ENCODE measurements at places on chromosomes 12 and 14.
A peak's percentile ranks its signal among the peaks of the same experiment; 100 is the strongest.

- no peak for DNase-seq
Measured at GRCh38 chr14:67650151-67650550, 24.3 kb downstream of the VTI1B start.

GRCh38 chr12:19988948-19989347, 379.4 kb upstream of the PDE3A start:
- DNase-seq: no peak

GRCh38 chr14:75409316-75410205, 18.3 kb upstream of the JDP2 start:
- no peak for DNase-seq

DNA sequence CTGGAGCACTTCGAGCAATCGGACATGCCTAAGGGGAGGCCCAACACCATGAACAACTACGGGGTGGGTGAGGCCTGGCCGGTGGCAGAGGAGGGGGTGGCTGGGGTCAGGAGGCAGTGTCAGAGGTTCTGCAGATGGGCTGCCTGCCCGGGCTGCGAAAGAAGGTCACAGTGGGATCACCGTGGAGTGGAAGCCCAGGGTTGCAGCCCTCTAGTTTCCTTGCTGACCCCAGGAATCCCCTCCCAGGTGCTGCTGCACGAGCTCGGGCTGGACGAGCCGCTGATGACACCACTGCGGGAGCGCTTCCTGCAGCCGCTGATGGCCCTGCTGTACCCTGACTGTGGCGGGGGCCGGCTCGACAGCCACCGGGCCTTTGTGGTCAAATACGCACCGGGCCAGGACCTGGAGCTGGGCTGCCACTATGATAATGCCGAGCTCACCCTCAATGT, 1.9 kb upstream of the ARL6IP4 start:
- DNase-seq: no peak

DNA sequence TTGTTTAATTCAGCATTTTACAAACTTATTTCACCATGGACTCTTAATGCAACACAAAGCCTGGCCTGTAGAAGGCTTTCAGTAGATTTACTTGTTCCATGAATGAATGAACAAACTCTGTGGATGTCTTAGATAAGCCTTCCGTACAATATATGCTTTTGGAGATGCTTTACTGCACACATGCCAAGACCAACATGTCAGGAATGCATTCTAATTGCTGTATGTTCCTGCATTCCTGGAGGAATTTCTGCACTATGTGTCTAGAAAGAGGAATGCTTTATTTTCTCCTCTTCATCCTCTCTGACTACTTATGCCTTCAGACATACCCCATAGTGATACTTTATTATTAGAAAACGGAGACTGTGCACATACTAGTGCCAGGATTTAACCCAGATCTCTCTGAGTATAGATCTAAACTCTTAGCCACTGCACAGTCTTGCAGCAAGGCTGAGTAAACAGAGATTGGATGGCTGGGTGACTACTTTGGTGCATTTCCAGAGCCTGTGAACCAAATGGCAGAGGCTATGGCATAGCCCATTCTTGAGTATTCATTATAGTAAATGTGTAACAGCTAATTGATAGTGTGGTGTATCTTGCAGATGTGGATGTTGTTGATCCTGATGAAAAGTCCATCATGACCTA, 108.2 kb downstream of the SYNE2 start:
- DNase-seq: no peak

DNA sequence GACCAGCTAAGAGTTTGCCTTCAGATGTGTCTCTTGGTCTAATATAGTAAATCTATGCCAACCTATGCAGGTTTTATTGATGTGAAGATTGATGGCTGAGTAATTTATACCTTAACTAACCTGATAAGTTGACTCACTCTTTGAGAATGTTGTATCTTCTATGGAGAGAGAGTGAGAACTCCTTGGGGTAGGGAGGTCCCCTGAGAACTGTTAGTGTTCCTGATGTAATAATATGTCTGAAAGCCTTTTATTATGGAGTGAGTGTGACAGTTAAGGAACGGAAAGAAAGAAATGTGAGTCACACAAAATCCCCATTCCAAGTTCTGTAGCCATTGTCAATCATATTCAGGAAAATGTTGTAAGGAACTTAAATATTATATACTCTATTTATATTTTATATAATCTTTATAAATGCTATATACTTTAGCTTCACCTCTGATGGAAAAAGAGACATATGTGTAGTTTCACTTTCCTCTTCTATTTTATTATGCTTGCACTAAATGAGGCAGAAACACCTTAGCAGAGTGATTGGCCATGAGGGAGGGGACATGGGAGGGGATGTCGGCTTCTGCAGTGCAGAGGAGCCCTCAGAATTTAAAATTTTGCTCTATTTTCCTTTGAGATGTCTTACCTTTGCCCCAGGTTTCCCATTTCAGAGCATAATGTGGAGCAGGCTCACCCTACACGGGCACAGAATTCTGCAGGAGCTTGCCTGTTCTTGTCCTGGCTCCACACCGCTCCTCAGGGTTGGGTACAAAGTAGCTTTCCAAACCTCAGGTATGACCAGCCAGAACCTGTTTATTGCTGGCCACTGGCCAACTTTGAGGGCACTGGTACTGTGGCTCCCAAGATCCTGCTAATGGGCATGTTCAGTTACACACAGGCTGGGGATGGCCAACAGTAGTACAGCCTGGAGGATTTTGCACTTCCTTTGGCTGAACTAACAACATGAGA, 57.7 kb downstream of the ARF6 start:
- no peak for DNase-seq

GRCh38 chr14:89720741-89721729, 233.5 kb downstream of the EFCAB11 start:
- peak; percentile 22 for DNase-seq

DNA sequence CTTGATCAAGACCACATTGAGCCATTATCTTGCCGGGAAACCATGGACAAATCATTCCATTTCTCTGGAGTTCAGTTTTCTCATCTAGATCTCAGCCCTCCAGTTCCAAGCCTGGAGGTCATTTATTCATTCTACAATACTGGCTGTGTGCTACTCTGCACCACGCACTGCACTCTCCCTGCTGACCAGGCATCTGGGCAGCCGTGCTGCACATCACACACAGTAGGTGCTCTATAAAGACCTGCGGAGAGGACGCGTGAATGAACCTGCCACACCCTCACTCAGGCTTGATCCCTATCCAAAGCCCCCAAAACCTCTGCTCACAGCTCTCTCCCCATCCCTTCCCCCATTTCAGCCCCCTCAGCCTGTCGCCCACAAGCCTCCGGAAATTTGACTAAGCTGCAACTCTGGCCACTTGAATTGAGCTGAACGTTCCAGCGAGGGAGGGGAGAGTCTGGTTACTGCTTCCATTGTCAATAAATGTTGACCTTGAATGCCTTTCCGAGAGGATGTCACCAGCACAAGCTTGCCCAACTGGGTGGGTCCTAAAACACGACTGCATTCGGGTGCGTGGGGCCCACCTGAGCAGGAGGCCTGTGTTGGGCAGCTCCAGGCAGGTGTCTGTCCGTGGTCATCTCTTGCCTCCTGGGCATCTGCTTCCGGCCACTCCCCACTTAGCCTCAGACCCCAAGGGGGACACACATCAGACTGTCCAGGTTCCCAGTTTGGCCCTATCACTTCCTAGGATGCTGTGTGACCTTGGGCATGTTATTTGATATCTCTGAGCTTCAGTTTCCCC, 17.8 kb downstream of the FAIM2 start:
- no peak for DNase-seq

DNA sequence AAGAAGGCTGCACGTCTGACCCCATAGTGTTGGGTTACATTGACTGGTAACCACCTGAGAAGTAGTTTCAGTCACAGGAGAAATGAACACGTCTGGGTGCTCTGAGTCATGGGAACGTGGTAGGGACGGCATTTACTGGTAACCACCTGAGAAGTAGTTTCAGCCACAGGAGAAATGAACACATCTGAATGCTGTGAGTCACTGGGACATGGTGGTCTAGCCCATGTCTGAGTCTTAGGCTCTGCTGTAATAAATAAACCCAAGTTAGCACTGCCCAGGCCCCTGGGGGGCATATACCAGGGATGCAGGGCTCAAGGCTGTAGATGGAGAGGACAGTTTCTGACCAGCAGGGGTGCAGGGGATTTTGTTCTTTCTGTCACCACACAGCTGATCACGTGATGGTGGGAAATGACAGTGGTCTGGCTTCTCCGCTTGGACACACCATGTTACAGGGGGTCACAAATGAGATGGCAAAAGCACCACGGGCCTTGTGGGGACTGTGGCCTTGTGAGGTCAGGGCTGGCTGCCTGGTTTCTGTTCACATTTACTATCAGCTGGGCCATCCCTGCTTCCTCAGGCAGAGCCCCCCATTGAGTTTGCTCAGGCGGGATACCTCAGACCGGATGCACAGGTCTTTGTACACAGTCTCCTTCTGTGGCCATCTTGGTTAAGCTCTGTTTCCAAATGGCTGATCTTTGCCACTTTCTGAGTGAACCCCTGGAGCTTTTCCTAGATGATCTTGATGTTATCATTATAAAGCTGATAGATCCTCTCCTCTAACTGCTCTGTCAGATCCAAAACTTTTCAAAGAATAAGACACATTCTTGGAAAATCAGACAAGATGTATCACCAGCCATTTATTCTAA, 9.8 kb upstream of the C12orf42 start:
- DNase-seq: no peak

DNA sequence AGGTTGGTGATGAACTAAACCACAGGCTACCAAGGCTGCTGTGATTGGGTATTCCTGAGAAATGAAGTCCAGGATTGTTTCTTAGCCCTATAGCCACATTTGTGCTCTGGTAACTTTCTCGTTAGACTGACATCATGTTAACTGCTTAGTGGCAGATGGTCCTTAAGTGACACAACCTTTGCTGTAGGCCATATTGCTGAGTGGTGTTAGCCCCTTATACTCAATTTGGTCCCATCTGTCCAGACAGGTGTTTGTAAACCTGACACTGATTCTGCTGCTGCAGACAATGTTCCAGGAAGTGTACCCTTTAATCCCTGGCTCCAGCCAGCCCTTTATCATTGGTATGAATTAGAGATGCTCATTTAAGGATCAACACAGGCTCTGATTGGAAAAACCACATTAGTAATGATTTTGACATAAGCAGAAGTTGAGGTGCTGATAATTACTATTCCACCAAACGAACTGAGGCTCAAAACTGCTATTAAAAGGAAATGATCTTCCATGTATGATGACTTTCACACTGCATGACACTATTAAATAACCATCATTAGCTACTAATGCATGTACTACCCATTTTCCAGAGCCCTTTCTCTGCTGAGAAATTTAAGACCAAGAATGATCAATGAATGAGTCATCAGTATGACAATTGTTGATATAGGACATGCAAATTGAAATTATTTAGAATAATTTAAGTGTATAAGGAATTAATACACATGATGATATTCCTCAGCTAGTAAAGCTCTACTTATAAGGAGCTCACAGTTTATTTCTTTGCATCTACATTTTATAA, 3.6 kb upstream of the SSTR1 start:
- no peak for DNase-seq

- no peak for DNase-seq
Measured at GRCh38 chr14:81275305-81276072, 54.7 kb upstream of the GTF2A1 start.

- DNase-seq: no peak
Measured at GRCh38 chr12:110279566-110280375, 1.3 kb upstream of the ATP2A2 start.

- DNase-seq: no peak
Measured at GRCh38 chr14:95173518-95173917, 16.2 kb upstream of the DICER1 start.

GRCh38 chr12:8658346-8658745, 4.3 kb downstream of the MFAP5 start:
- DNase-seq: no peak

DNA sequence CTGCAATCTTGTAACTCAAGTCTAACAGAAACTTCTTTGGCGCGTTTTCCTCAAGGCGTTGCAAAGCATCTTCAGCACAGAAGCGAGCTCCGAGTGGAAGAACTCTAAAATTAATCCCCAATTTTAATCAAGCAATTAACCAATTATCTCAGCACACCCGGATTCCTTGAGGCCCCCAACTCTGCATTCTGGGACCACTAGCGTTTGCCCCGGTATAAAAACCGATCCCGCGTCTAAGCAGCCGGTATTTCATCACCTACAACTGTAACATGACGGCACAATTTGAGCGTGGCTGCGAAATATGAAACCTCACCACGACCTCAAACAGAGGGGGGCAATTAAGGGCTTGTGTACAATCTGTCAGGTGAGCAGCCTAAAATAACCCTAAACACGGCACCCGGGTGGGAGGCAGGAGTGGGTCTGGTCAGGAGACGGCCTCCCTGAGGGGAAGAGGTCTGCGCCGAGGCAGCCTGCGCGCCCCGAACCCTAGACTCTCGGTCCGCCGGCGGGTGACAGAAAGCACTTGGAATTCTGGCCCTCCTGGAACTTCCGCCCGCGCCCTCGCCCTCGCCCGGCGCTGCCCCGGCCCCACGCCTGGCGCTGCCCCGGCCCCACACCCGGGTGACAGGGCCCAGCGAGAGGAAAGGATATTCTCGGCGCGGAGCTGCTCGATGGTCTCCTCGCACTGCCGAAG, 594 bp downstream of the ZCCHC8 start:
- DNase-seq: peak; percentile 18

DNA sequence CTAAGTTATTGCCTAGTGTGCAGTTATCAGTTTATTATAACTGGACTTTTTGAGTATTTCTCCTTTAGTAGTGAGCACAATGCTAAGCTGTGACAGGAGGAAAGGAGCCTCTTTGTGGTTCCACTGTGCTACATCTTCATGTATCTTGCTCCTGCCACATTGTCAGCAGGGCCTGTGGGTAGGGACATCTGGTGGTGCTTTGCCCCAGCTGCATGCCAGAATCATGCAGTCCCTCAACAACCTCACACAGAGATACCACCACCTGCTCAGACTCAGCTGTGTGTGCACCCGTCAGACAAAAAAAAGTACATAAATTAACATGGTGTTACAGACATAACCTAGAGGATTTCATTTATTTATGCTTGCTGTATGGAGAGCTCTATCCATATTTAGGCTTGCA, 51.1 kb downstream of the MIS18BP1 start:
- no peak for DNase-seq

- DNase-seq: no peak
Measured at GRCh38 chr12:50317203-50317602, 33.9 kb upstream of the LIMA1 start.

DNA sequence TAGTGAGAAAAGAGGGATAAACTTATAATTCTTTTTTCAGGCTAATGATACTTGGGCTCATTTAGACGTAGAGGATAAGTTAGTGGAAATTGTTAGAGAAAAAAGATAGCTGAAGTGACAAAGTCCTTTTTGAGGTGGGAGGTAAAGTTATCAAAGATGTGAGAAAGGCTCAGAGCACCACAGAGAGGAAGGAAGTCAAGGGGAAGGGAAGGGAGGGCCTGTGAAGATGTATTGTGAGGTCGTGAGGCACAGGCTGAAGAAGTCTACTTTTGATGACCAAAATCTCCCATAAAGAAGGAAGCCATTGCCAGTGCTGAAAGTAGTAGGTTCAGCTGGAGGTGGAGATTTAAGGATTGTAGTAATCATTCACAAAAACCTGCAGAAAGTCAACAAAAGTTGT, 19.4 kb upstream of the PTGDR start:
- peak; percentile 44 for DNase-seq
